ENCODE measurements at places on chromosomes 4 and X. TPM values are rescaled to one million over a fixed set of nuclear protein-coding genes. Genes with fewer than 3 reads are reported as not detected.

DNA sequence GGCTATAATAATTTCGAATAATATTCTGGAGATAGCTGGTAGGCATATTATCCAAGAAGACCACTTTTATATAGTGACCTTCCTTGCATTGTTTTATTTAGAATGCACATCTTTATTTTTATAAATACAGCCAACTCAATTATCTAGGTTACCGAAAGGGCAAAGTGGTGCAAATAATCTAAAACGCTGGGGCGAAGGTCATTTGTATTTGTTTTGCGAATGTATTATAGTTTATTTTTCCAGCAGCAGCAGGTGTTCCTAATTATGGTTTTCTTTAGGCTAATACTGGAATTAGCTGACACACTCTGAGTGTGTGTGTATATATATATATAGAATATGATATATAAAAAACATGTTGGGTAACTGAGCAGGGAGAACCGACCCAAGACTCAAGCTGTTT, 48.1 kb upstream of the RAP2C start:
- no peak overlapping the region for H3K4me3 ChIP-seq
- no peak for DNase-seq
- H3K27me3 ChIP-seq = no peaks in the 10 kb centered on the region
- H3K36me3 ChIP-seq = no peaks in the 10 kb centered on the region

DNA sequence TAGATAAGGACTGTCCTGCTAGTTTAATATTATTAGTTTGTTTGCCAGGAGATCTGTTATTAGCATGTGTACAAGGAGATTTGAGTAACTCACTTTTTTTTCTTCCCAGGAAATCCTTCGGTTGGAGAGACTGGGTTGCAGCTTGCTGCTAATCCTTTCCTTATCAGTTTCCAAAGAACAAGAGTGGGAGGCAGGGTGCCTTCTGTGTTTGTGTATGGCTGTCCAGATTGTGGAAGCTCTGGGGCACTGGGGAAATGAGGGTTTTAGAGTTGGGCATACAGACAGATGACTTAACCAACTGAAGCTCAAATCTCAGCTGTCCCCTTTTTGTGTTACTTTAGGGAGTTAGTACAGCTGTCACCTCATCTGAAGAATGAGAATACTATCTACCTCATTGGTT, 12.6 kb upstream of the SUPT20HL1 start:
- H3K4me3 ChIP-seq = no peak overlapping the region
- no peaks in the 10 kb centered on the region for H3K27me3 ChIP-seq
- H3K36me3 ChIP-seq = no peaks in the 10 kb centered on the region
- DNase-seq = peak; percentile 60
- H3K27ac ChIP-seq = peak overlapping the region; percentile 25

GRCh38 chrX:31606771-31607170, 534.9 kb upstream of the FTHL17 start:
- no peak for DNase-seq
- no peak overlapping the region for H3K27ac ChIP-seq
- H3K36me3 ChIP-seq = no peaks in the 10 kb centered on the region
- H3K4me3 ChIP-seq = no peak overlapping the region
- no peaks in the 10 kb centered on the region for H3K27me3 ChIP-seq
- H3K4me1 ChIP-seq = no peaks in the 10 kb centered on the region

DNA sequence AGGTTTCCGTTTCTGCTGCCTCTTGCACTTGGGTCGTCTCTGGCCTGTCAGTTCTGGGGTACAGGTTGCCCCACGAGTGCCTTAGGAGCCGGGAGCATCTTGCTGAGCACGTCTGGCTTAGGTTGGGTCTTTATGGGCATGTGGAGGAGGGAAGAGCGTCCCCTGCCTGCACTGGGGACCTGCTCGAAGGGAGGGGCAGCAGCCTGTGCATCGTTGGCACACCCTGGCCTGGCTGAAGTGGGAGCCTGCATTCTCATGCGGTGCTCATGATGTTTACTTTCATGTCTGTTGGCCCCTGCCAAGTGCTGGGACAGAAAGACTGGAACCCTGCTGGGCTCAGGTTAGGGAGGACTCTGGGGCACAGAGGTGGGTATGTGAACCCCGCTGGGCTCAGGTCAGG, 23.8 kb upstream of the TADA2B start:
- H3K4me3 ChIP-seq = no peak overlapping the region
- no peaks in the 10 kb centered on the region for H3K27me3 ChIP-seq
- no peak overlapping the region for H3K27ac ChIP-seq

DNA sequence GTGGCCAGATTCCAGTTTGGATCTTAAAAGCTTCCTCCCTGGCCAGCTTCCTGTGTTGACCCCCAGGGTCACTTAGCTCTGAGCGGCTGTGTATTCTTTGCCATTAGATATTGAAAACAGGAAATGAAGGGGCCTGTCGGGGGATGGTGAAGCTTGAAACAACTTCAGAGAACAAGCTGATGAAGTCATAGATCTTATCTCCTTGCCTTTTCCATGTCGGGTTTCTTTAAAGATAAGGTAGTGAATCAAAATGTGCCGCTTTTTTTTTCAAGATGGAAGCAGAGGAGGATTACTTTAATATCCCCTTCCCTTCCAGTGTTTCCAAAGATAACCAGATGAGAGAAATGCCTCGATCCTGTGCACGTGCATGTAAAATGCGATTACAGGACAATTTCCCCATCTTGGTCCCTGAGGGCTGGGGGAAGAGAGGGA, 508.5 kb downstream of the MID1IP1 start:
- H3K36me3 ChIP-seq = no peaks in the 10 kb centered on the region
- DNase-seq = no peak
- H3K27me3 ChIP-seq = no peaks in the 10 kb centered on the region
- H3K4me1 ChIP-seq = no peaks in the 10 kb centered on the region
- no peak overlapping the region for H3K27ac ChIP-seq
- H3K4me3 ChIP-seq = no peak overlapping the region

ETDA gene
- not detected for total RNA-seq

DNA sequence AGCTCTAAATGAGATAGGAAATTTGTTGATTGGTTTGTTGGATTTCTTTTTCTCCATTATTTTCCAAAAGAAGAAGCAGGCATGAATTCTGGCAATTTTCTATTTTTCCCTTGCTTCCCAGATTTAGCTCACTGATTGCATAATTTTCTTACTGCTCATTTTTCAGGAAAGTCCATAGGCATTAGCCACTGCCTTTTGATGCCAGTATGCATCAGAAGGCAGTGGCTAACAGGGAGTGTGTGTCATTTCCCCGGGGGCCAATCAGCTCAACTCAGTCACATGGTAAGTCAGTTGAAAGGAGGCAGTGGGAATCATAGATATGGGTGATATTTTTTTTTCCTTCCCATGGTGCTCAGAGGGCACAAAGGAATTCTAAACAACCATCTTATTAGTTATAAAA, 156.7 kb downstream of the TRIML1 start:
- H3K4me3 ChIP-seq = no peak overlapping the region
- H3K36me3 ChIP-seq = no peaks in the 10 kb centered on the region
- H3K27me3 ChIP-seq = no peaks in the 10 kb centered on the region
- no peak overlapping the region for H3K27ac ChIP-seq
- DNase-seq = no peak
